ENCODE measurements at places on chromosomes 4 and X.
A peak's percentile ranks its signal among the peaks of the same experiment; 100 is the strongest.

DNA sequence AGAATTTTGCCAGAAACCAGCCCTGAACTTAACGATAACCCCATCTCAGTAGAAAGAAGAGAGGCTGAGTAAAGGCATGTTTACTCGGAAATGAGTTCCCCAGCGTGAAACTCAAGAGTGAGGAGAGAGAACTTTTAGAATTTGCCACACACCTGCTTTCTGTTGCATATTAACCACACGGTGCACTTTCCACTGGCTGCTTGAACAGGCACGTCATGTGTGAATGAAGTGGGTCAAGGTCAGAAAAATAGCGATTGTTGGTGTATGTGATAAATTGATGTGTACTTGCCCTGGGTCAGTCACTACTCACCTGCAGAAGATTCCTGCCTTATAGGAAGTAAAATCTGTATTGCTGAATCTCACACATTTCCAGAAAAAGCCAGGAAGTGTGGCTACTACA is 395.7 kb downstream of the TRIML1 start:
- no peak for DNase-seq

- DNase-seq = peak; percentile 51
Observed at GRCh38 chr4:87038837-87039615, 104.2 kb downstream of the AFF1 start.

DNA sequence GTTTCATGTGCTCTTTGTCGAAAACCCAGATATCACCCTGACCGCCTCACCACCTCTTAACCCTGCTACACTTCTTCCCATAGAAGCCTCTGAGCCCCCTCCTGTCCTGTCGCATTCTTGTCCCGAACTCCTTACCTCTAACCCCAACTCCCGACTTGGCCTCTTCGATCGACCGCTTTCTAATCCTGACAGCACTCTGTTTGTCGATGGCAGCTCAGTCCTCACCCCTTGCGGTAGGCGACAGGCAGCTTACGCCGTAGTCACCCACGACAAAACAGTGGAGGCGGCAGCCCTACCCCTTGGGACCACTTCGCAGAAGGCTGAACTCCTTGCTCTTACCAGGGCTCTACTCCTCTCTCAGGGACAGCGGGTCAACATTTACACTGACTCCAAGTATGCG is 961.7 kb downstream of the RPA4 start:
- no peak for DNase-seq

DNA sequence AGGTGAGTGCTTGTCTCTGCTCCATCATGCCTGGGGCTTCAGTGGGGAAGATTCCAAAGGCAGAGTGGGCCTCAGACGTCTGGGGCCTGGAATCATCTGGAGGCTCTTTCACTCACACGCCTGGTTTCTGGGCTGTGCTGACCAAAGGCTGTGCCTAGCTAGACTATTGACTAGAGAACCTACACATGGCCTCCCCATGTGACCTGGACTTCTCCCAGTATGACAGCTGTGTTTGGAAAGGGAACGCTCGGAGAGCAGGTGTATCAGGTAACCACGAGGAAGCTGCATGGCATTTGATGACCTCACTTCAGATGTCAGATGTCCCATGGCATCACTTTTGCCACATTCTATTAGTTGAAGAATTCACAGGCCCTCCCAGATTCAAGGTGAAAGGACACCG is 51.0 kb downstream of the ADGRL3 start:
- no peak for DNase-seq

GRCh38 chrX:81367291-81367690 is 165.4 kb downstream of the SH3BGRL start:
- DNase-seq = no peak

DNA sequence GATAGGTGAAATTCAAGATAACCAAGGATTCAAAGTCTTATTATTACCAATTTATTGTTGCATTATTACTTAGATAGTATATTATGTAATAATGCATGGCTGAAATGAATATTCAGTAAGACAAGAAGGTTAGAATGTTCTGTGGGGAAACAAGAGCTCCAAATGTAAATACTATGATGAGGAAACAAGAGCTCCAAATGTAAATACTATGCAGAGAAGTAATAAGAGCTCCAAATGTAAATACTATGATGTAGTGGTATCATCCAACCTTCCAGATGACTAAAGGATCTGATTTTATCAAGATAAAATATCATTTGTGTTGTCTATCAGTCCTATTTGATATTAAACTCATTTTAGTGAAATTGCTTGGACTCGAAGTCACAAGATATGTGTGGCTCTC is 82.2 kb upstream of the PCDH18 start:
- DNase-seq = no peak

- no peak for DNase-seq
Observed at GRCh38 chr4:44487341-44487740, 38.7 kb upstream of the KCTD8 start.

GRCh38 chr4:10806953-10807645 is 122.5 kb upstream of the CLNK start:
- no peak for DNase-seq

DNA sequence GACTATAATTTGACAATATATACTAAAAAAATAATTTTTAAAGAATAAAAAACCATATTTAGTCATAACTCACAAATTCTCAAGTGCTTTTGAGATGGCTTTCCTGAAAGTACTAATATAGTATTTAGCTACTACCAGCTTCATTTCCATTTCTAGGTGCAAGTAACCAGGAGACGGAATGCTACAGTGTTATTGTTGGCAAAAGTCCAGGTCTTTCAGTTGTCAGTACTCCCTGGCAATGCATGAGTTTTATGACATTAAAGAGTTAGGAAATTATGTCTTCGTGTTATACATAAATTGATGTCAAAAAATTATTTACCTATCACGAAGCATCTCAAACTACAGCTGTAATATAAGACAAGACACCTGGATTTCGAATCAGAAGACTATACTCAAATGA is 45.0 kb downstream of the TMEM47 start:
- no peak for DNase-seq

- peak; percentile 28 for DNase-seq
Observed at GRCh38 chr4:164977243-164978164, at the start of gene TRIM61. TRIM61 (minus strand) TSS chr4:164977657; CDS start chr4:164970002, 7,655 bp downstream.

DNA sequence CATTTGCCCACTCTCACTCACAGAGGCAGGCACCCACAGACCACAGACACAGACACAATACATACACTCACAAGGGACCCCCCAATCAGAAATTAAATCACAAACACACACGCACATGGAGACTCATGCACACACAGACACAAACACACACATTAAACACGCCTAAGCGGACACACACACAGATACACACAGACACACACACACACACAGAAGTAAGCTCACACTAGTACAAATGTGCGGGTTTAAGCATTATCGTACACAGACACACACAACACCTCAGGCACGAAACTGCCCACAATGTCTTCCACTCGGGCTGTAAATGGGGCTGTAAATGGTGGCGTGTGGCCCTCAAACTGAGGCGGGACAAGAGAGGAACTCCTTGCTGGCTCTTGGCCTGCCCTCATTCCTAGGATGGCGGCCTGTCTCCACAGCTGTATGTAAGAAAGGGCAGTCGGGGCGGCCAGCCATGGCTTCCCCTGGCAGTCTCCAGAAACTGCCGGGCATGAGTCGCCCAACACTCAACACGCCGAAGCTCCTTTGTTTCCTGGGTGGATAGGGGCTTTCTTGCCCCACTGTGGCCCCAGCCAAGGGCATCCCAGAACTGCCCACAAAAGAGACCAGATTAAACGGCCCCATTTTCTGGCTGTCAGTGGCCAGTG is 53.9 kb downstream of the NBDY start:
- no peak for DNase-seq

- no peak for DNase-seq
Observed at GRCh38 chr4:24800325-24800895, 5.0 kb downstream of the SOD3 start.

GRCh38 chr4:90486346-90486745 is 359.2 kb downstream of the CCSER1 start:
- DNase-seq = no peak

DNA sequence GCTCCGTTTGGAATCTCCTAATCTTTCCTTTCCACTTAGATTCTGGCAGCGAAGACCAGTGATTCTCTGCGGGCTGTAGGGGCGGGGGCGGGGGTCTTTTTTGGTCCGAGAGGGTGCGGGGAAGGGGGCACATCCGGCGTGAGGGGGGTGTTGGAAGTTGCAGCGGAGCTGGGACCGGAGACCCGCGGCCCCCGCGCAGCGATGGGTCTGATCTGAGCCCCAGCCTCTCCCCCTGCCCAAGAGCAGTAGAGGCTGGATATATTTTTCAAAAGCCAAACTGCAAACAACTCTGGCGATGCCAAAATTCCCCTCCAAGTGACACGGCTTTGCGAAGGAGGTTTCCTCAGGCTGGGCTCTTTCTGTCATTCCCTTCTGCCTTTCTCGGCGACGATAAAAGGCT is 355 bp downstream of the GRID2 start:
- no peak for DNase-seq

DNA sequence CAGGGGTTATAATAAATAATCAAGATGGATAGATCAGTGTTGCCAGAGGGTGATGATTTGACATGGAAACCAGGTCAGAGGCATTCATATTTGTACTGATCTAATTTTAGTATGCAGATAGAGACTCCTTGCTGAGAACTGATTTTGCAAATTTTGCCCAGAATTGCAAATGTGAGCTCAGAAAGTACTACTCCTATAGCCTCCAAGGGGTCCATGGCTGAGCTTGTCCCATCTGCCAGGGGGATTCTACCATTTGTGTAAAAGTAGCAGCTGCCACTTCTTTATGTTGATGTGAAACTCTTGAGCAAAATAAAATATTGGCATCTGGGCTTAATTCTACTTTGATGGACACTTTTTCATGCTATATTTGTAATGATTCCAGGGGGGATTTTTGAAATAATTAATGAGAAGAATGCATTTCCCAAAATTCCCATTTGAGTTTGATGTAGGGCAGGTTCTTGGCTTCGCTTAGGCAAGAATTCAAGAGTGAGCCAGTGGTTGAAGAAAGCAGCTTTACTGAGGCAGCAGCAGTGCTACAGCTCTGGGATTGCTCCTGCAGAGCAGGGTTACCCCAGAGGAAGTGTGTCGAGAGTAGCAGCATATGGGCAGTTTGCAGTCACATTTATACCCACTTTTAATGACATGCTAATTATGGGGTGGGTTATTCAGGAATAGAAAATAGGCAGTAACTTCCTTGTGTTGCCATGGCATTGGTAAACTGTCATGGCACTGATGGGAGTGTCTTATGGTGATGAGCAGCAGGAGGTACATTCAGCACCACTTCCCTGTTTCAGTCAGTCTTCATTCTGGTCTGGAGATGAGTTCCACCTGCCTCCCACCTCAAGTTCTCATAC is 38.7 kb upstream of the DCLK2 start:
- DNase-seq = no peak

GRCh38 chr4:110268352-110268751 is 69.9 kb upstream of the ELOVL6 start:
- no peak for DNase-seq

GRCh38 chr4:174713181-174713580 is 115.9 kb downstream of the GLRA3 start:
- DNase-seq = peak; percentile 40
